ENCODE measurements at places on chromosomes 4 and X. TPM values are rescaled to one million over a fixed set of nuclear protein-coding genes. Genes with fewer than 3 reads are reported as not detected.

CCKAR gene
- total RNA-seq: not detected

RBM46 gene
- not detected for total RNA-seq

GPRASP3 gene
- 4.0 TPM for total RNA-seq

NMU gene
- total RNA-seq: 4.5 TPM

STATH gene
- total RNA-seq: not detected

BANK1 gene
- total RNA-seq: 0.47 TPM

RPS6KA6 gene
- total RNA-seq: 0.15 TPM

USP51 gene
- 0.79 TPM for total RNA-seq

SHISA3 gene
- 14.3 TPM for total RNA-seq

XAGE1A gene
- not detected for total RNA-seq

ZFP92 gene
- 0.10 TPM for total RNA-seq

BMPR1B gene
- not detected for total RNA-seq

KDR gene
- total RNA-seq: 183 TPM

LIMCH1 gene
- 17.3 TPM for total RNA-seq

VCX2 gene
- total RNA-seq: not detected

COL25A1 gene
- total RNA-seq: 9.1 TPM

SNCA gene
- total RNA-seq: 67.6 TPM

PRDM5 gene
- total RNA-seq: 6.8 TPM

RADX gene
- total RNA-seq: 0.33 TPM

Measured in mammary microvascular endothelial cell (primary cell).